GM03348 (cell line): ENCODE measurements at places on chromosomes 2 and 18.

DNA sequence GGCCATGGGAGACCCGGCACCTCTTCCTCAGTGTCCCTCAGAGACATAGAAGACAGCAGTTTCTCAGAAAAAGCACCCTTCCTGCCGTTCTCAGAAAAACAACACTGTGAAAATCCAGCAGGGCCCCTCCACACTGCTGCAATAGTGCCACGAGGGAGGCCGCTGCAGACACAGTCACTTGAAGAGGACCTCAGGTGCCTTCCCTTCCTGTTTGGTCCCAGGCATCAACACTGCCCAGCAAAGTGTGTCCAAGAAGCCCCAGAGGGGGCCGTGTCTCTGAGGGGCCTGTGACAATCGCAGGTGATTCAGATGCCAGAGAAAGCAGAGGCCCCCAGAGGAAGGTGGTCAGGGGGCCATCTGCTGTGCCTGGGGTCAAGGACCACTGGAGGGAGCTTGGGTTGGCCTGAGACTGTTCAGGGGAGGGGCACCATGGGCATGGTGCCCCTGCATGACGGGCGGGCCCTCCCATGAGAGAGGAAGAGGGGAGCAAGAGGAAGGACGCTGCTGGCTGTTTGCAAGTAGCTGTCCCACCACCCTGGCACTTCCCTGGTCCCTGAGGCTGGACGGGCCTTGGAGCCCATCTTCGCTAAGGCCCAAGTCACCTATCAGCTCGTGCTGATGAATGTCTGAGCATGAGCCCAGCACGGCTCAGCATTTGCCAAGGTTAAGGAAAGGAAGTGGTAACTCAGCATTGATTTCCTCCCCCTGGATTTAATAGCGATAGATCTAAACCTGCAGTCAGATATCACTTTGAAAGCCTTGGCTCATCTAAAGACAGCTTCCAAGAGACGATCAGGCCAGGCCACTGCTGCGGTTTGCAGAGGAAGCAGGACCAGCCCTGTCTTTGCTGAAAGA lies 9.1 kb downstream of the TWIST2 start:
- DNase-seq: no peak

GRCh38 chr2:217654168-217654567 lies 348.6 kb downstream of the TNS1 start:
- DNase-seq: no peak

- DNase-seq: no peak
Measured at GRCh38 chr2:71499691-71500090, 46.3 kb downstream of the DYSF start.

DNA sequence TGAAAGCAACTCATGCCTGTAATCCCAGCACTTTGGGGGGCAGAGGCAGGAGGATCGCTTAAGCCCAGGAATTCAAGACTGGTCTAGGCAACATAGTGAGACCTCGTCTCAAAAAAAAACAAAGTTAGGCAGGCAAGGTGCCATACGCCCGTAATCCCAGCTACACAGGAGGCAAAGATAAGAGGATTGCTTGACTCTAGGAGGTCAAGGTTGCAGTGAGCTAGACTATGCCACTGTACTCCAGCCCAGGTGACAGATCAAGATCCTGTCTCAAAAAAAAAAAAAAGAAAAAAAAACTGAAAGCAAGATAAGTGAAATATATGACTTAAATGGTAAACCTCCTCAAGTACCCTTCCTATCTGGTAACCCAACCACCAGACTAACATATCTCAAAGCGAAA lies 59.8 kb downstream of the USP34 start:
- DNase-seq: no peak

DNA sequence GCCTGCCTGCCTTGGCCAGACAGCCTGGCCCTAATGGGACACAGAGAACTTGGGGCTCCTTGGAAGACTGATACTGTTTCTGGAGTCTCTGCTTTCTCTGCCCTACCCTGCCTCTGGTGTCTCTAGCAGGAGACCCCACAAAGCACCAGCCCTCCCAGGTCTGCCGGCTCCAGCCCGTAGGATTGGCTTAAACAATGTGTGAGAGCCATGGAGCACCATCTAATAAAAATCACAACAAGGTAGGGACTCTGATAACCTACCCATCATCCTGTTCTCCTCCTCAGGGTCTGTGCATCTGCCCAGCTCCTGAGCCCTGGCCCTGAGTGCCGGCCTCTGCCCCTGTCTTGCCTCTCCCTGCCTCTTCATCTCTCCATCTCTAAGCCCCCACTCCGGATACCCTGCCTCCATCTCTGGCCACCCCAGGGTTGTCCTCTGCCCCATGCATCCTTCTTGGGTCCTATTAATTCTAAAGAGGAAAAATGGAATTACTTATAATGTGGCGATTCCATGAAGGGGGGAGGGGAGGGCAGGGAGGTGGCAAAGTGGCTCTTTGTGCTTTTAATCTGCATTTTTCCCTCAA lies 1.2 kb upstream of the ECEL1 start:
- DNase-seq: no peak

GRCh38 chr2:204737296-204737695 lies 192.0 kb downstream of the PARD3B start:
- no peak for DNase-seq

GRCh38 chr18:28043631-28044030 lies 133.3 kb downstream of the CDH2 start:
- DNase-seq: no peak

DNA sequence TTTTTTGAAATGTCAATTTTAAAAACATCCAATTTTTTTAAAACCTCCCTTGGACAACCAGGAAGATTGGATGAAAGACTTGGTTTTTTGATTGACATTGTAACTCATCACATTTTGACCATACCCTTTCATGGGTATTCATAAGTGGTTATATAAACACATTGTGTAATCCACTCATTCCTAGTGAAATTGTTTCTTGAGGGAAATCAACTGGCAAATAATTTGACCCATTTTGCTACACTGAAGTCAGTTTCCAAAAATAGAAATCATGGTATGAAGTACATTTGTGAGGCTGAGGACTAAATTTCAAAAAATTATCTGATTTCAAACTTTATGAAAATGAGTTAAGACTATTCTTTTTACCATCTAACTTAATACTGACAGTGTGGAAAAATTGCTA lies 31.5 kb downstream of the FBXO48 start:
- peak; percentile 37 for DNase-seq

GRCh38 chr2:8230466-8230865 lies 451.4 kb upstream of the ID2 start:
- no peak for DNase-seq

DNA sequence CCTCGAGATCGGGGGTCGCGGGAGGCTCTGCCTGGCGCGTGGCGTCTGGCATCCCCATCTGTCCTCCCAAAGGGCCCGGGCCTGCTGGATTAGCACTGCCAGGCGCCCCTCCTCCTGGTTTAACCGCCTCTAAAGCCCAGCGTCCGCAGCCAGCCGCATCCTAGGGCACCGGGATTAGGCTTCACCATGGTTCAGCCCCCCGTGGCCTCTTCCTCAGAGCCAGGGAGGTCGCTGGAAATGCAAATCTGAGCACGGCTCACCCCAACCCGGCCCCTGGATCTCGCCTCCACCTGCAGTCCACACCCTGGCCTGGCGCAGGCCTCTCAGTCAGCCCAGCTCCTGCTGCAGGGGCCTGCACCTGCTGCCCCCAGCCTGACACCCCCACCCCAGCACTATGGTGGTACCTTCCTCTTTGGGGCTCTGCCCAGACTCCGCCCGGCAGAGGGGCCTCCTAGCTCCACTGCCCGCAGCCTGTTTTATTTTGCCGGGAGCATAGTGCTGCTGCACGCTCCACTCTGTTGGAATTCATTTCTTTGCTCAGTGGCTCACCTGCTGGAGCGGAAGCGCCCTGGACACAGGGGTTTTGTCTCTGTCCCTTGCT lies 13.2 kb downstream of the PRELID3A start:
- DNase-seq: peak; percentile 48

DNA sequence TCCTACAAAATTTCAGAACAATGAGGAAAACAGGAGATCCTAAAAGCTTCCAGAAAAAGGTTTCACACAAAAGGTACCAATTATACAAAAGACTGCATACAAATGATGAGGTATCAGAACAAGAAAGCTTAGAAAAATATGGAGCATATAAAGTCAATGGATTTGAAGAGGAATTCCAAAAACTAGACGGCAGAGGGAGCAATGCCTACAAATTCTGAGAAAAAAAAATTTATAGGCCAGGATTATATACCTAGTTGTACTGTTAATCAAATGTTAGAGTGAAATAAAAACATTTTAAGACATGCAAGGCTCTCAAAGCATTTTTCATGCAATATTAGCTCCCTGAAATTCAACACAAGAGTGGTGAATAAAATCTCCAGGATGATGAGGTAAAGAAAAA lies 106.2 kb downstream of the ZRANB3 start:
- DNase-seq: peak; percentile 6

DNA sequence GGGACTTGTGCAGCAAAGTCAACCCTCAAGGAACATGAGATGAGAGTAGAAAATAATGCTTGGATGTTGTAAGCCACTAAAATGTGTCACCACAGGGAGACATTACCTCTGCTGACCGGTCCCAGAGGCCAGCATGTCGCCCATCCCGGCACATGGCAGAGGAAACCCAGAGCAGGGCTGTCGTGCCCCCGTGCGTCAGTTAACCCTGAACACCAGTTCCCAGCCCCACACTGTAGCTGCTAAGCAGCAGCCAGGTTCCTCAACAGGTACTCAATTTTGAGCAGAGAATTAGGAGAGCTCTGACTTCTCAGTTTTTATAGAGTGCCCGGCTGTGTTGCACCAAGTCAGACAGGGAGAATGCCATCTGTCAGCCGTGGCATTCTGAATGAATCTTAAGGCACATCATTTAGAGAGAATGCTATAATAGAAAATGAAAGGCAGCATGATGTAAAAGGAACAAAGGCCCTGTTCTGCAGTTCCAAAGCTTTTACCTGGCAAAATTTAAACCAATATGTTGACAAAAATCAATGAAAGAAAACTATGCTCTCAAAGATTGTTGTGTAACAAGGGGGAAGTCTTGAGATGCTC lies 307.9 kb downstream of the METTL4 start:
- no peak for DNase-seq

GRCh38 chr2:29579495-29580169 lies 341.8 kb downstream of the ALK start:
- peak; percentile 13 for DNase-seq

DNA sequence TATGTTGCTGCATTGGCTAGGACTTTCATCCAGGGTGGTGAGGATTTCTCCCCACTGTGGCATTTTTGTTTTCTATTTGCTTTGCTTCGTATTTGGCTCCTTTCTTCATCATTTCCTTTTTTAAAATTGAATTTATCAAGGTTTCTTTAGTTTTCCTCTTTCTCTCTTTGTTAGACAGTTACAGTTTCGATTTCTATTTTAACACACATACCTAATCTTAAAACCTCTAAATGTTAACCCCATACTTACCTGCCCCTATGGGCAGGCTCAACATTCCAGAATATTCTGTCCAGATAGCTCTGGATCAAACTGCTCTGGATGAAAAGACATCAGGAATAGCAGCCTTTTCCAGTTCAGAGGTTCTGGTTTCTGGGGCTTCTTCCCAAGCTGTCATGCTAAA lies 49.2 kb downstream of the DIPK1C start:
- DNase-seq: no peak

- no peak for DNase-seq
Measured at GRCh38 chr2:188285049-188285448, 6.6 kb upstream of the GULP1 start.

GRCh38 chr18:63137999-63138435 lies 181.6 kb downstream of the BCL2 start:
- DNase-seq: no peak

- no peak for DNase-seq
Measured at GRCh38 chr2:55114082-55114481, 63.8 kb upstream of the RTN4 start.

DNA sequence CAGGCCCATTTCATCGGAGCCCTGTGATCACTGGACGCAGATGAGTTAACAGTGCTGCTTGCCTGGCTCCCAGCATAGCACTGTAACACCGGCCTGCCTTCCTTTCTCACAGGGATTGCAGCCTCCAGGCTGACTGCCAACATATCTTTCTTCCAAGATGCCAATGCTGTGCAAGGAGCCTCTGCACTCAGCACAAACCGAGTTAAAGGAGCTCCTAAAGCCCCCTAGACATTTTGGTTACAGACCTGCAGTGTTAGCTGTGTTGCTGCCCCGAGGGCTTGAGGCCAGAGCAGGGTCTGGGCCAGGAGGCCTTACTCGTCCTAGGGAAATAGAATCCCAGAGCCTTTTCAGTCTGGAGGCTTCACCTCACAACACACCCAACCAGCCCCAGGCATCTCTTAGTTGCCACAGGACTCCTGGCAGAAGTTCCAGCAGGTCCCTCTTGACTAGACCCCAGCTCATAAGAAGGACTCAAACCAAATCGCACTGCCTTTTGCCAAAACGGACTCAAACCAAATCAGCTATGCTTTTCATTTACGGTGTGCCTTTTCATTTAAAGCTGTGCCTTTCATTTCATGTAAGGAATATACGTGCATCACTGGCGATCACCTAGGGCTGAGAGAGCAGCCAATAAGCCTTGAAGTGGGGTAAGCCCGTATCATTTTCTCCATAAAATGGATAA lies 58.4 kb upstream of the EML4 start:
- DNase-seq: peak; percentile 65

GRCh38 chr2:8486141-8486540 lies 195.7 kb upstream of the ID2 start:
- no peak for DNase-seq

DNA sequence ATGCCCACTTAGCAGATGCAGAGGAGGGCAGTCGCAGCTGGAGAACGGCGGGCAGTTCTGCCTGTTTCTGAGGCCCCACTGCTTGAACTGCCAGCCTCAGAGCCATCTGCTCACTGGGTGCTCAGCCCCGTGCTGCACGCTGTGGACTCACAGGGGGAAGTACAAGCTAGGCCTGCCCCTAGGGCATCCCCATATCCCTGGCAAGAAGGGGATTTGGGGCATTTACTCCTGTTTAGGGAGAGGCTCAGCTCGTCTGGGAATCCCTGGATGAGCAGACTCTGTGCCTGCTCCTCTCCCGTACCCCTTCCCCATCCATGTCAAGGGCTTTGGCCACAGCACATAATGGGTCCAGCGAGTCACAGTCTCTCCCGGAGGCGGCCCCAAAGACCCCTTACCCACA lies 169.8 kb upstream of the PKDCC start:
- DNase-seq: no peak

- DNase-seq: no peak
Measured at GRCh38 chr18:54630963-54631362, 39.9 kb downstream of the DYNAP start.

DNA sequence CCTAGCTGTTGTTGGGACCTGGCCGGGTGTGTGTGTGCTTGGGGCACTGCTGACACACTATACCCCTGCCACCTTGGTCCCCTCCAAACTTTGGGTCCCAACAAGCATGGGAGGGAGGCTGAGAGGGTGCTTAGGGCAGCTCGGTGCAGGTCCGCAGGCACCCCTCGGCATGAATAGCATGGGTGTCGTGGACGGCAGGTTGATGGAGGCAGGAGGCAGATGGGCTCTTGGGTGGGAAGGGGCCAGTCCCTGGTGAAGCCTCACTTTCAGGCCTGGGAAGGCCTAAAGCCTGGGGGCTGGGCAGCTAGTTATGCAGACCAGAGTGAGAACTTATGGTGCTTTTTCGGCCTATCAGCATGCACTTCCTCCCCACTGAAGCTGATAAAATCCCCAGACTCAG lies 164.2 kb downstream of the CDH19 start:
- no peak for DNase-seq

DNA sequence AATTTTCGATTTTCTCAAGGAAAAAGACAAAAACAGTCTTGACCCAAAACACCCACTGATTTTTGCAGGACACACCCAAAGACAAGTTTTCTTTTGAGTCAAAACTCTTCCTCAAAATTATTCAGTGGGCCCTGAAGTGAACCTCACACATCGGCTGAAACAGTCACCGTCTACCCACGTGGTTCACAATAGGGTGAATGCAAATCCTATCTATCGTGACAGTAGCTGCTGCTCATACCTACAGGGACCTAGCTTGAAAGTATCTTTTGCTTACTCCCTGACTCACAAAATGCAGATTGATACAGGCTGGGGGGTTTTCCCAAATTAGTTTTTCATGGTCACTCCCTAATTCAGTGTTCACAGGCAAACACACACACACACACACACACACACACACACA lies 10.7 kb upstream of the CD226 start:
- DNase-seq: no peak
